ENCODE measurements at places on chromosomes 16 and 17.

DNA sequence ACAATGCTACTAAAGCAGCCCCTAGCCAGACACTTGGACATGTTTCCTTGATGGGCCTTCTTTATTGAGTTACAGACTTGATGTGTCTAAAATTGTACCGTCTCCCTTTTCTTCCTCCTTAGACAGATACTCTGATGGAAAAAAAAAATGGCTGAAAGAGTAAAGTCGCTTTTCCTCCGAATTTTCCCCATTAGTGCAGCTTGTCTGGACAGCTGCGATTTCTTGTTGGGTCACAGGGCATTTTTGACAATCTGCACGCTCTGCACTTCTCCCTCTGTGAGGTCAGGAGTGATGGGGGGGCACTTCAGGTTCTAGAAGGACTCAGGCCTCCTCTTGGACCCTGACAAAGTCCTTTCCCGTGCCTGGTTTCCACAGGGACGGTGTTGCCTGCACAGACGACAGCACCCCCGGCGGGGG, 968 bp upstream of the PRKAR1A start:
- peaks cover 16% of the 10 kb centered on the region for H3K4me1 ChIP-seq

DNA sequence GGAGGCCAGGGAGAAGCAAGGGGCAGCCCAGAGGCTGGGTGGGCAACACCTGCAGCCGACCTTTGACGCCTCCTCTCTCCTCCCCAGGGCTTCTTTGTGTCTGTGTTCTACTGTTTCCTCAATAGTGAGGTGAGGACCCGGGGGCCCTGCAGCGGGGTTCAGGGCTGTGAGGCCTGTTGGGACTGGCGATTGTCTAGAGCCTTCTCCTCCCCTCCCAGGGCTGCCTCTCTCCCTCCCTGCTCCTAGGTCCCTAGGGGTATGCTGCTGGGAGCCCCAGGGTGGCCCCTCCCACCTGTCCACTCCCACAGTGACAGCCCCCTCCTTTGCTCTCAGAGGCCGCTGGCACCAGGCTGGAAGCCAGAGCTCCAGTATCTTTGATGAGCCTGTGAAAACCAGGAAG, 10.8 kb upstream of the SPPL2C start:
- no peak overlapping the region for H3K27ac ChIP-seq
- no peak overlapping the region for H3K4me3 ChIP-seq
- no peaks in the 10 kb centered on the region for H3K36me3 ChIP-seq
- H3K27me3 ChIP-seq = peaks cover 40% of the 10 kb centered on the region

DNA sequence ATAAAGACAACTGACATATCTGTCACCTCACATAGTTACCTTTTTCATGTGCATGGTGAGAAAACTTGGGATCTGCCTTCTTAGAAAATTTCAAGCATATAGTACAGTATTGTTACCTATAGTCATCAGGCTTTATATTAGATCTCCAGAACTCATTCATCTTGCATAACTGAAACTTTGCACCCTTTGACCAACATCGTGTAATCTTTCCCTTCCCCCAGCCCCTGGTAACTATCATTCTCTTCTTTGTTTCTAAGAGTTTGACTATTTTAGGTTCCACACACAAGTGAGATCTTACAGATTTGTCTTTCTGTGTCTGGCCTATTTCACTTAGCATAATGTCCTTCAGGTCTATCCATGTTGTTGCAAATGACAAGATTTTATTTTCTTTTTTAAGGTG, 22.9 kb upstream of the TBX4 start:
- H3K4me3 ChIP-seq = no peak overlapping the region
- no peak for DNase-seq
- H3K27ac ChIP-seq = no peak overlapping the region
- H3K4me1 ChIP-seq = no peaks in the 10 kb centered on the region
- peaks cover 6% of the 10 kb centered on the region for H3K36me3 ChIP-seq

- H3K4me1 ChIP-seq = peaks cover 5% of the 10 kb centered on the region
- peaks cover 17% of the 10 kb centered on the region for H3K36me3 ChIP-seq
- no peak overlapping the region for H3K4me3 ChIP-seq
- no peaks in the 10 kb centered on the region for H3K27me3 ChIP-seq
- no peak overlapping the region for H3K27ac ChIP-seq
Measured at GRCh38 chr17:55086635-55087058, 118.1 kb downstream of the STXBP4 start.

- H3K4me1 ChIP-seq = no peaks in the 10 kb centered on the region
- no peaks in the 10 kb centered on the region for H3K36me3 ChIP-seq
- H3K27ac ChIP-seq = no peak overlapping the region
Measured at GRCh38 chr16:66036793-66037715, 329.4 kb upstream of the CDH5 start.

DNA sequence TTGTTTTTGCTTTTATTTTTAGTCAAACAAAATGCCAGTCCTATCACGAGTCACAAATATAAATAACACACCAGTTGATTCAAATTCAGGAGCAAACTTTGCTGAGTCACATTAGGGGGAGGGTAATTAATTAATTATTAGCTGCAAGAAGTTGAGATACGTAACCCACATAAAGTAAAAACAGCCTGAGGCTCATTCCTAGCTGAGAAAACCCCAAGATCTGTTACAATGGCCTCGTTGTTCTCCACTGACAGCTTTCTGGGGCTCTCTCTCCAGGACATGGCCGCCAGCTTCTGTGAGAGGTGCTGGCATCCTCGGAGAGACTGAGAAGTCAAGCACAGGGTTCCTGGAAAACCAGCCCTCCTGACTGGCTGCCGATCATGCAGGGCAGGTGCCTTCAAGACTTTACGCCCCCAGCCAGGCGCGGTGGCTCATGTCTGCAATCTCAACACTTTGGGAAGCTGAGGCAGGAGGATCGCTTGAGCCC, 11.1 kb downstream of the RAB40B start:
- DNase-seq = no peak
- H3K27me3 ChIP-seq = no peaks in the 10 kb centered on the region
- peaks cover 5% of the 10 kb centered on the region for H3K4me1 ChIP-seq
- peaks cover 3% of the 10 kb centered on the region for H3K36me3 ChIP-seq

DNA sequence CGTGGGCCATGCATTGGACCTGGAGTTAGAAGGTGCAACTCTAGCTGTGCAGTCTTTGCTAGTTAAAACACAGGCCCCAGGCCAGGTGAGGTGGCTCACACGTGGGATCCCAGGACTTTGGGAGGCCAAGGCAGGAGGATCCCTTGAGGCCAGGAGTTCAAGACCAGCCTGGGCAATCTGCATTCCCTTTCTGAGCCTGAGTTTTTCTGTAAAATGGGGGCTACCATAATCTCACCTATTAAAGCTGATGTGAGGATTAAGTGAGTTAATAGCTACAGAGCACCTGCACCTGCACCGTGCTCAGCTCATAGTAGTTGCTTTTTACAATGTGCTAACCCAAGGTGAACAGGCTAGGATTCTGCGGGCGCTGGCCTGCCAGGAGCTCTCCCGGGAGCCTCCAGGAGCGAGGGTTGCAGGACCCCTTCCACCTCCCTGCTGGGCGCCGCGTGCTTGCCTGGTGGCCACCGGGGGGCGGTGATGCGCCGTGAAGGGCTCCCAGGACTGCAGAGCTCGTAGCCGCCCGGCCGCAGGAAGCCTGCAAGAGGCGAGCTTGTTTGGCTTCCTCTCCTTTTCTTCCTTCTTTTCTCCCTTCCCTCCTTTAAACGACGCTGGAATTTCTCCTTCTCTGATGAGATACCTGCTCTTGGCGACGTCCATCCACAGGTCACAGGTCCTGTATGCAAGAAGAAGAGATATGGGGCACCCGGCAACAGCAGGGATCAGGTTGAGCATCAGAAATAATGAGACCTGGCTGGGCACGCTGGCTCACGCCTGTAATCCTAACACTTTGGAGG, 51.3 kb downstream of the ZFP90 start:
- H3K27me3 ChIP-seq = peaks cover 12% of the 10 kb centered on the region
- DNase-seq = peak; percentile 26
- peaks cover 2% of the 10 kb centered on the region for H3K4me1 ChIP-seq
- H3K27ac ChIP-seq = no peak overlapping the region
- H3K36me3 ChIP-seq = peaks cover 17% of the 10 kb centered on the region

All from stimulated activated naive B cell treated with anti-CD40 and anti-IgM and Interleukin-4, amounts not matched to agents 10 μg/mL and 1 μg/mL and 100 μg/mL, for 72 hours (primary cell).